Lung microvascular endothelial cell (primary cell): ENCODE measurements at places on chromosomes 6 and 20. TPM values are rescaled to one million over a fixed set of nuclear protein-coding genes. Genes with fewer than 3 reads are reported as not detected.

GRCh38 chr6:3457710-3458602, 1.1 kb upstream of the SLC22A23 start:
- DNase-seq, result peak; percentile 50

GRCh38 chr6:37491171-37491829, 8.4 kb downstream of the CCDC167 start:
- DNase-seq, result no peak

- DNase-seq, result no peak
Observed at GRCh38 chr6:162671580-162672165, 55.9 kb downstream of the PRKN start.

XKR7 gene
- under 0.01 TPM in 1 of 2 replicates, not detected in the other for total RNA-seq
